Mesothelial cell of epicardium (in vitro differentiated cells): ENCODE measurements at places on chromosomes 13 and 19. TPM values are rescaled to one million over a fixed set of nuclear protein-coding genes. Genes with fewer than 3 reads are reported as not detected.

GRCh38 chr13:39455521-39456175 lies 147.3 kb downstream of the LHFPL6 start:
- no peak for DNase-seq

Gene ZNF471
- not detected in 3 replicates for total RNA-seq

Gene LILRA6
- not detected in 3 replicates for total RNA-seq

DNA sequence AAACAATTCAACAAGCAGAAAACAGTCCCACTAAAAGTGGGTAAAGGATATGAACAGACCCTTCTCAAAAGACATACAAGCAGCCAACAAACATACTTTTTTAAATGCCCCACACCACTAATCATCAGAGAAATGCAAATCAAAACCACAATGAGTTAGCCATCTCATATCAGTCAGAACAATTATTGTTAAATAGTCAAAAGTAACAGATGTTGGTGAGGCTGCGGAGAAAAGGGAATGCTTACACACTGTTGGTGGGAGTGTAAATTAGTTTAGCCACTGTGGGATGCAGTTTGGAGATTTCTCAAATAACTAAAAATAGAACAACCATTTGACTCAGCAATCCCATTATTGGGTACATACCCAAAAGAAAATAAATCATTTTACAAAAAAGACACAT lies 8.7 kb downstream of the ZNF529 start:
- no peak for DNase-seq

DNA sequence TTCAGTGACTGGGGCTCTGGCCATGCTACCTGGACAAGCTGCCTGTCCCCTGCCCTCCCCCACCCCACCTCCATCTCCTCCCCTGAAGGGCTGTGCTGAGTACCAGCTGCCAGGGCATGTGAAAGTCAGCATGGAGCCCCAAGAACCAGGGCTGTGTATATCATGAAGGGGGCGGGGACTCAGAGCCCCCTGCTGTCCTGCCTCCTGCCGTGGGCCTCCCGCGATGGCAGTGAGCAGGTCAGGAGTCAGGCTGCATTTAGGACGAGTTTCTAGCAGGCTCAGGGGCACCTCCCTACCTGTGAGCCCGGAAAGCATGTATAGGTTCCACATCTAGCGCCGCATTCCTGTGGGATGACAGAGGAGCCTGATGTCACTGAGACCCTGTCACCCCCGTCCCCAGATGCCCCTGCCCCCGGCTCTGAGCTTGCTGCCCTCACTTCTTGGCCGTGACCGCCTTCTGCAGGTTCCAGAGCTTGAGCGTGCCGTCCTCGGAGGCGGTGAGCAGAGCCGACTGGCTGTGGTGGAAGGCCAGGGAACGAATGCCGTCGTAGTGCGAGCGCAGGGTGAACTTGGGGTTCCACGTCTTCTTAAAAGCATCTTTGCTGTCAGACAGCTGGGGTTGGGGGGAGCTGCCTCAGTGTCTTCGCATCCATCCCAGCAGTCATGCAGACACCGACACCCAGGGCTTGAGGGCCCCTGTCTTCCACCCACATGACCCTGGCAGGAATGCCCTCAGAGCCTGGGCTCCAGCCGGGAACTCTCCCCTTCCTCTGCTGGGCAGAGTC lies 8.3 kb upstream of the PRKD2 start:
- DNase-seq: no peak

Gene ZNF793
- 29.7 to 32.1 TPM (median 30.4 TPM) in 3 replicates for total RNA-seq

GRCh38 chr19:39525205-39525604 lies 7.4 kb downstream of the EID2B start:
- DNase-seq: no peak

GRCh38 chr13:73369095-73369494 lies 310.3 kb downstream of the KLF5 start:
- no peak for DNase-seq

DNA sequence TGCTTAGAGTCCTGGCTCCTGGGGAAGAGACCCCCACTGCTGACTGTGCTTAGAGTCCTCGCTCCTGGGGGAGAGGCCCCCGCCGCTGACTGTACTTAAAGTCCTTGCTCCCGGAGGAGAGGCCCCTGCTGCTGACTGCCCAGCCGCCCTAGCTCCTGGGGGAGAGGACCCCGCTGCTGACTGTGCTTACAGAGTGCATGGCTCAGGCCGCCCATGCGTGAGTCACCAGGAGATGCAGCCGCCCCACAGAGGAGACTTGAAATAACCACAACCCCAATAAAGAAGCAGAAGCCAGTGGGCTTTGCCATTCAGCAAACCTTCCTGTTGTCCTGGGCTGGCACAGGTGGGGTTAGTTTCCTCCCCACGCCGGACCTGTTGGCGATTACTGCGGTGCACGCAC lies 79.2 kb upstream of the C13orf46 start:
- no peak for DNase-seq

GRCh38 chr19:1269478-1270212 lies 513 bp downstream of the CIRBP start:
- DNase-seq: peak; percentile 81

Gene FCER2
- not detected in 3 replicates for total RNA-seq

DNA sequence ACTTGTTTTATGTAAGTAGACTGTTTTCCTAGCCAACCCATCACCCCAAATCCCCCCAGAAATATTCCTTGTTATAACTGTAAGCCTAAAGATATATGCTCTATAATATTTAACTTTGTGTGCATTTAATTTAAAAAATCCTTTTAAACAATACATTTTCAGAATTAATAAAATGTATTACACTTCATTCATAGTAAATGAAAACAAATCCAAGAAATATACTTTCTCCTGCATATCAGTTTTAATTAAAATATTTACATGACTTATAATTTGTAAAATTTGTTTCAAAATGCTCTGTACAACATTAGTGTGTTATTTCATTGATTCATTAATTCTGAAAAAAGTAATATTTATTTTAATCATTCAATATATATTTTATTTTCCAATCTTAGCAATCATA lies 669.1 kb upstream of the PCDH20 start:
- no peak for DNase-seq

Gene GARIN5A
- 10.1 to 12.7 TPM (median 11.5 TPM) in 3 replicates for total RNA-seq

Gene CCDC124
- 70.4 to 73.1 TPM (median 72.6 TPM) in 3 replicates for total RNA-seq

DNA sequence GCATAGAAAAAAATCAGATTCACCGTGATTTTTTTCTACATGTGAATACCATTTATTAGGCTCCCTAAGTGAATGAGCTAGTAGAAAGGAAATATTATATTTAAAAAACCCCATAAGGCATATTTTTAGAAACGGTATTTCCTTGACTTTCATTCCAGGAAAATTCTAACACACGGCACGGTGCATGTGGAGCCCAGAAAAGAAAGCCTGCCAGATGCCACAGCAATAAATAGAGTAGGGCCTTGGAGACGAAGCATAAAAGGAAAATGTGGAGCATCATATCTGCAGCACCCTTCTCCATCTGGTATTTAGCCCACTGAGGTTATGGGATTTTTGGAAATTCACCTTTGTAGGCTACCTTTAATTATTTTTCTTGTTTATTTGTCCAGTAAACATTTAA lies 314.4 kb downstream of the ENOX1 start:
- DNase-seq: no peak

DNA sequence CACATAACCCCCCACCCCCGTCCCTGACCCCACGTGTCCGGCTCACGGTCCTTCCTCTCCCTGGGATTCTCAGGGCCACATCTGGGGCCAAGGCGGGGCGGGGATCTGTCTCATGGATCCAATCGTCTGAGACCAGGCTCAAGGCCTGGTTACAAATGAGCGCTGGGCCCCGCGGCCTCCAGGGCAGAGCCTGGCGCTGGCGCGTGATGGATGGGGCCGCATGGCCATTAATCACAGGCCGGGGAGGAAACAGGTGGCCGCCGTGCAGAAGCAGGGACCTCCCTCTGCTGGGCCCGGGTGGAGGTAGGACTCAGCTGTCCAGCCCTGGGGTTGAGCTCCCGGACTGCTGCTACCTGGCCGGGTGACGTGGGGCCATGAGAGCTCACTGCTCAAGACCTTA lies 5.8 kb upstream of the TLE5 start:
- no peak for DNase-seq

- DNase-seq: no peak
Observed at GRCh38 chr19:4984106-4984380, 15.1 kb downstream of the KDM4B start.

Gene TMEM38A
- total RNA-seq: 5.7 to 7.8 TPM (median 5.9 TPM) in 3 replicates

- peak; percentile 14 for DNase-seq
Observed at GRCh38 chr19:558770-559439, 13.5 kb upstream of the BSG start.

- no peak for DNase-seq
Observed at GRCh38 chr13:96615252-96615651, 379.0 kb downstream of the OXGR1 start.

Gene KLK4
- not detected in 3 replicates for total RNA-seq

Gene DCLK1
- total RNA-seq: 21.7 to 23.1 TPM (median 22.6 TPM) in 3 replicates

Gene STOML3
- total RNA-seq: not detected in 3 replicates

Gene CYP2A6
- 0.27 to 0.40 TPM (median 0.34 TPM) in 3 replicates for total RNA-seq

DNA sequence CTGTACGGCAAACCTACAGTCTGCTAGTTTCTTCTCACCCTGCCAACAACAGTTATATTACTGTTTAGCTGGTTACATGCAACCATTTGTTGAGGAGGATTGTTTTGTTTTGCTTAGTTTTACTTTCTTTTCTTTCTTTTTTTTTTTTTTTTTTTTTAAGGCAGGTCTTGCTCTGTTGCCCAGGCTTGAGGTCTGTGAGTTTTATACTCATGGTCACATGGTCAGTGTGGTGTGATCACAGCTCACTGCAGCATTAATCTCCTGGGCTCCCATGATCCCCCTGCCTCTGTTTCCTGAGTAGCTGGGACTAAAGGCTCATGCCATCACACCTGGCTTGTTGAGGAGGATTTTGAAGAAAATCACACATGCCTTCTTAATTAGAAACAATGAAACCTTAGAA lies 505.6 kb downstream of the GPC5 start:
- no peak for DNase-seq

DNA sequence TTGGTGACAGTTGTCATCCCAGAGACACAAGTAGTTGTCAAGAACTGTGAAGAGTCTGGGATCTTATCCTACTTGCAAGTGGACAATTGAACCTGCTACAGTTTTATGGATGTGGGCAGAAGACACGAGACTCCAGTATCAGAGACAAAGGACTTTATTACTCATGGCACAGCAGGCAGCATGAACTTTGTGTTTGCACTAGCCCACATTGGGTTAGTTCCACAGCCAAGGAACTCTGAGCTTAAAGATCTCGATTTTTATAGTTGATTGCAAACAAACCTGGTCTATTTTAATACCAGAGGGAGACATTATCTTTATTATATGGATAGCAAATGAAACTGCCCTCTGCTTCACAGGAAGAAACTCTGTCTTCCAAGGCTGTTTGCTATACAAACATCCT lies 16.0 kb upstream of the TPM4 start:
- no peak for DNase-seq

Gene LGALS7
- total RNA-seq: not detected in 3 replicates

DNA sequence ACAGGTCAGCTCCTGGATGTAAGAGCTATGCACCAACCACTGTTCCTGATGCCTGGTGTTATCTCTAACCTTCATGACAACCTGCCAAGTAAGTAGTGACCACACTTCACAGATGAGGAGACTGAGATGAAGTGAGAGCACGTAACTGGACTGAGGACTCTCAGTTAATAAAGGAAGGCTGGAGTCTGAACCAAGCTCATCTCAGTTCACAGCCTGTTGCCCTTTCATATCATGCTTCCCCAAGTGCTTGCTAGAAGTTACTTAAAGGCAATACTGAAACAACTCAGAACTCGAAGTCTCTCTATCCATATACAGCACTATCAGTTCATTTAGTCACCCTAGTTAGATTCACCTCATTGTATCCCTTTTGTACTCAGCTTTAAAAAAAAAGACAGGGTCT lies 119.7 kb downstream of the ABCC4 start:
- no peak for DNase-seq

DNA sequence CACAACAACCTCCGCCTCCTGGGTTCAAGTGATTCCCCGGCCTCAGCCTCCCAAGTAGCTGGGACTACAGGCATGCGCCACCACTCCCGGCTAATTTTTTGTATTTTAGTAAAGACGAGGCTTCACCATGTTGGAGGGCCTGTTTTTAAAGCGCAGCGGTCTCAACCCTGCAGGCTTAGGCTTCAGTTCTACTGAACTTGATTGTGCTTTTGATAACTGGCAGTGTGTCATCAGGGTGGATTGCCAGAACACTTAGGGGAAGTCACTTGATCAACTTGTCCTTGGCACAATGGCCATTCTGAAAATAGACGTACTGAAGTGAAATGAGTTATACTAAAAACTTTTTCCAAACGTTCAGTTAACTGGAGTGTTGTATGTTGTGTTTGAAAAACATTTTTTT lies 472.2 kb downstream of the KLF5 start:
- DNase-seq: no peak

- DNase-seq: peak; percentile 87
Observed at GRCh38 chr13:44918326-44919103, 70.8 kb downstream of the NUFIP1 start.

Gene KIR2DL1
- not detected in 3 replicates for total RNA-seq

Gene CEACAM20
- not detected in 3 replicates for total RNA-seq

DNA sequence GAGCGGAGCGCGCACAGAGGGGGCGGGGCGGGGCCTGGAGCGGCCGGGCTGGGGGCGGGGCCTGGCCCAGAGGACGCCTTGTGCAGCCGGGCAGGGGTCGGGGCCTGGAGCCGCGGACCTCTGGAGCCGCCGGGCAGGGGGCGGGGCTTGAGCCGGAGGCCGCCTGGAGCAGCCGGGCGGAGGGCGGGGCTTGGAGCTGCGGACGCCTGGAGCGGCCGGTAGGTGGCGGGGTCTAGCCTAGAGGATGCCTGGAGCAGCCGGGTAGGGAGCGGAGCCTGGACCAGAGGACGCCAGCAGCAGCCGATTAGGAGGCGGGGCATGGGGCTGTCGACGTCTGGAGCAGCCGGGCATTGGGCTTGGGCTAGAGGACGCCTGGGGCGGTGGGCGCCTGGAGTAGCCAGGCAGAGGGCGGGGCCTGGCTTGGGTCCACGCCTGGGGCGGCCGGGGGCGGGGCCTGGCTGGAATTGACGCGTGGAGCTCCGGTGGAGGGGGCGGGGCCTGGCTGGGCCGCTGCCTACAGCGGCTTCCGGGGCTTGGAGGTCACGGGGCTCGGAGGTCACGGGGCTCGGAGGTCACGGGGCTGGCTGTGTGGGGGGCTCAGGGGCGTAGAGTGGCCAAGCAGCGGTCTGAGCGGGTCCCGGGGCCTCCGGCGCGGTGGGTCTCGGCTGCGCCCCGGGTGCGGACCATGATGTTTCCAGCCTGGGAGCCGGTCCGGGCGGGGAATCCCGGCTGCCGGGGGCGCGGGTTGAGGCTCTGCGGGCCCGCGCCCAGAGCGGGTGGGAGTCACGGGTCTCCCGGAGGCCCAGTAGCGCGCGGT lies at the start of gene ANKRD10:
Gene ANKRD10 (minus strand): TSS at position 13 of the 817 bp plus-strand sequence. CDS start 135 bp downstream, outside the sequence.
- peak; percentile 99 for DNase-seq

DNA sequence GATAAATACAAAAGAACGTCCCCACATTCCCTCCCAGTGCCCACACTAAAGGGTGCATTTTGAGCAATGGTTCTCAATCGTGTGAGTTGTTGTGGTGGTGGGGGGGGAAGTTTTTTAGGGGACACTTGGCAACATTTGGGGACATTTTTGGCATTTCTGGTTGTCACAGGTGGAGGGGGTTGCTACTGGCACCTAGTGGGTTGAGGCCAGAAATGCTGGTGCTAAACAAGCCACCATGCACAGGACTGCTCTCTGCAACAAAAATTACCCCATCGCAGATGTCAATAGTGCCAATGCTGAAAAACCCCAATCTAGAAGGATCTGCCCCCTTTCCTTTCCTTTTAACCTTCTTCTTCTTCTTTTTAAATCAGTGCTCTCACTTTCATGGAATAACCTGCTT lies 453.3 kb downstream of the TSHZ3 start:
- no peak for DNase-seq
